ENCODE measurements at places on chromosomes 1 and 21.

- no peak for DNase-seq
Measured at GRCh38 chr1:2469103-2469940, 6.8 kb upstream of the PLCH2 start.

- peak; percentile 42 for DNase-seq
Measured at GRCh38 chr1:79497193-79497773, 490.8 kb upstream of the ADGRL4 start.

- no peak for DNase-seq
Measured at GRCh38 chr1:198656500-198656932, 17.7 kb downstream of the PTPRC start.

GRCh38 chr1:3454811-3455618, 550 bp downstream of the ARHGEF16 start:
- DNase-seq, result peak; percentile 74

- DNase-seq, result no peak
Measured at GRCh38 chr21:46128933-46129571, 26.3 kb downstream of the FTCD start.

DNA sequence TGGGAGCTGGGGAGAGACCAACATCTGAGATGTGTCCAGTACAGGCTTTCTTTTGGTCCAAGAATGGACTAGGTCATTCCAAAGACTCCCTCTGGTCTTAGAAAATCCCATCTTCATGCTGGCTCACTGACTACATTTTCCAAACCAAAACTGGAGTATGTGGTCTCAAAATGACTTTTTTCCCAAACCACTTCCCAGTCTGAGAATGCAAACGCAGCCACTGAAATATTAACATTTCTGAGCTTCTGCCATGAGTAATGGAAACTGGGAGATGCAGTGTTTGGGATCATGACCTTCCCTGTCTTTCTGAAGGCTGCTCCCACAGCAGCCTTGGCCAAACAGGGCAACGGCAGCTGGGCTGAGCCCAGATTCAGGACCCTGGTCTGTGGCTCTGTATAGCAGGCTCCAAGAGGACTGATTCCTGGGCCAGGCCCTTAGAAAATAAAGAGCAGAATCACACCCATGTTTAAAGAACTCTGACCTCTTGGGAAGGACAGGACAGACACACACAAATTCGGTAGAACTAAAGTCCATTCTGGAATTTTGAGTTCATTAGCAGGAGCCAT, 62.1 kb upstream of the CNTN2 start:
- no peak for DNase-seq

DNA sequence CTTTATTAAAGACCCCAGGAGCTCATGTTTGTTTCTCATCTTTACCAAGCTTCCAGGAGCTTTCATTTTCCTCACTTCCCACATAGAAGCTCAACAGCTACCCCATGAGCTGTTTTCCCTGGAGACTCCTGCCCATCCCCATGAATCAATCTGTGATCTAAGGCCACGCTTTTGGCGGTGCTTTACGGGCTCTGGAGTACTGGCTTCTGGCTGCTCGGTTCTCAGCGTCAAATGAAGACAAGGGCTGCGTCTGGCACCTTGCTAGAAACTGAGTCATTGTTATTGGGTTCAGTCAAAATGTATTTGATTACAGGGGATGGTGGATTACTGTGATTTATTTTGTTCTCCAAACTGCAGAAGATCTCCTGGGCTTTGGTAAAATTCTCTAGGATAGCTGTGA, 39.9 kb downstream of the ACP6 start:
- no peak for DNase-seq

GRCh38 chr1:232248276-232248820, 381.6 kb downstream of the SIPA1L2 start:
- peak; percentile 46 for DNase-seq

DNA sequence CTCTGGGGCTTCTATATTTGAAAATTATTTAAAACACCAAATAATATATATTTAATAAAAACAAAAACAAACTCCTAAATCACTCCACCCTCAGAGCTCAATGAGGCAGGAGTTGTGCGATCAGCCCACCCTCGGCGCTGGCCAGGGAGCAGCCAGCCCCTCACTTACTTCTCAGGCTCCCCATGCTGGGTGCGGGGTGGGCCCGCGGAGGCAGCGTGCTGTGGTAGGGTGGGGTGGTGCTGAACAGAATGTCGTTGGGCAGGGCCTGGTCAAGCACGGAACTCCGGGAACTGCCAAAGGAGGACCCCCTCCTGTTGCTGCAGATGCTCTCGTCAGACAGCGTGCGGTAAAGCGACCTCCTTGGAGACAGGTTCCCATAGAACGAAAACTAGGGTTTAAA, 204.5 kb downstream of the SIPA1L2 start:
- DNase-seq, result no peak

DNA sequence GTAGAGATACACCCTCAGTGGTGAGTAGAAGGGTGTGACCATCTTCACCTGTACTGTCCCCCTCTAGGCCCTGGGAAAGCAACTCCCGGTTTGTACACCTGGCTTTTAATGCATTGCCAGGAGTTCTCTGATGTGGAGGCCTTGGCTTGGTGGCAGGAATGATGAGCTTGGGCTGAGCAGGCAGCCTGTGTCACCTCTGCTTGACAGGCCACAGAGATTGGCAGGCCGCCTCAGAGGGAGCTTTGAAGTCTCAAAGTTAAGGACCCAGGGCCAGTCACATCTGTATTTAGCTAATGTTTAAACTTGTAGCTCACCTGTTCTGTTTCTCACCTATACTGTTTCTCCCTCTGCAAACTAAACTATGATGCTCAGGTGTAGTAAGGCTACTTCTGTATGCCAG, 28.5 kb downstream of the HUNK start:
- DNase-seq, result no peak

- no peak for DNase-seq
Measured at GRCh38 chr1:118084400-118084799, 100.6 kb downstream of the SPAG17 start.

- peak; percentile 73 for DNase-seq
Measured at GRCh38 chr1:41483001-41483850, 1.3 kb downstream of the EDN2 start.

GRCh38 chr1:61079898-61080336, 2.4 kb upstream of the NFIA start:
- DNase-seq, result peak; percentile 72

DNA sequence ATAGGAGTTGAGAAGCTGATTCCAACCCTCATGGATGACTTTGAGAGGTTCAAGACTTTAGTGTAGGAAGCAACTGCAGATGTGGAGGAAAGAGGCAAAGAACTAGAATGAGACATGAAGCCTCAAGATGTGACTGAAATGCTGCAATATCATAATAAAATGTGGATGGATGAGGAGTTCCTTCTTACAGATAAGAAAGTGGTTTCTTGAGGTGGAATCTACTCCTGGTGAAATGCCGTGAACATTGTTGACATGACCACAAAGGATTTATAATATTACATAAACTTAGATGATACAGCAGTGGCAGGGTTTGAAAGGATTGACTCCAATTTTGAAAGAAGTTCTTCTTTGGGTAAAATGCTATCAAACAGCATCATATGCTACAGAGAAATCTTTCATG, 28.8 kb downstream of the LTN1 start:
- no peak for DNase-seq

GRCh38 chr1:180119837-180120236, 34.8 kb upstream of the QSOX1 start:
- no peak for DNase-seq

DNA sequence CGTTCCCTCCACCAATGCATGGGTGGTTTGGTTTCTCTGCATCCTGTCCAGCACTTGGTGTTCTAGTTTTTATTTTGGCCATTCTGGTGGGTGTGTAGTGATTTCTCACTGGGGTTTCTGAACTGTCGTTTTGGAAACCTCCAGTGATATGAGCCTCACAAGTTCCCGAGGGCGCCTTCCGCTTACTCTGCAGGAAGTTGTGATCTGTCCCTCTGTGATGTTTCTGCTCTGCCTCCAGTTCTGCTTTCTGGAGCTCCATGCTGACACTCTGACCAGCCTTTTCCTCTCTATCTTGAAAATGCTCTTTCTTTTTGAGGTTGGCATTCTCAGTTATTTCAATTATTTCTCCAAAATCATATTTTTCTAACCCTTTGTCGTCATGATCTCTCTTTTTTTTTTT, 111.6 kb downstream of the PLD5 start:
- no peak for DNase-seq

DNA sequence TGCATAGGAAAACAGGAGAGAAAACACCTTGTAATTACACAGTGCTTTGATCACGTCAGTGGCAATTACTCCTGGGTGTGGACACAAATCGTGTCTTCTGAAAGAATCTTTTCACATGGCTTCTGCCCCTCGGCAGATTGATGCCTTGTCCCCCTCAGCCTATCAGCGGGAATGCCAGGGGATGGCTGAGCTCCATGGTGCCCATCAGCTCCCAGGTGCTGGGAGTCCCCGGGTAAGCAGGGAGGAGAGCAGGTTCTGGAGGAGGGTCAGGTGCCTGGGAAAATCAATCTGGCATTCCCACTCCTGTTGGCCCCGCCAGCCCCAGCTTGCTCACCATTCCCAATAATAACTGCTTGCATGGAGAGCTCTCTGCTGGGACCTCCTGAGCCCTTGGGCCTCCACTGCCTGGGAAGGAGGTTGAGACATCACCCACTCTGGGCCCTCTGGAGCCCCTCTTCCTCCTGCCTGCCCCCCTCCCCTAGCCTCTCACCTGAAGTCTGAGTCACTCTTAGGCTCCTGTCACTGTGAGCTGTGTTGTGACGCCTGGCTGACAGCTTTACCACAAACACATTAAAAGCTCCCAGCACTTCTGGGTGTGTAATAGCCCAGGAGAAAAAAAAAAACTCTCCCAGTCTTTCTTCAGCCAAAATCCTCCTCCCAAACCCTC, 4.9 kb downstream of the CAMK2N1 start:
- no peak for DNase-seq

GRCh38 chr21:42533963-42534355, 20.3 kb downstream of the SLC37A1 start:
- no peak for DNase-seq

DNA sequence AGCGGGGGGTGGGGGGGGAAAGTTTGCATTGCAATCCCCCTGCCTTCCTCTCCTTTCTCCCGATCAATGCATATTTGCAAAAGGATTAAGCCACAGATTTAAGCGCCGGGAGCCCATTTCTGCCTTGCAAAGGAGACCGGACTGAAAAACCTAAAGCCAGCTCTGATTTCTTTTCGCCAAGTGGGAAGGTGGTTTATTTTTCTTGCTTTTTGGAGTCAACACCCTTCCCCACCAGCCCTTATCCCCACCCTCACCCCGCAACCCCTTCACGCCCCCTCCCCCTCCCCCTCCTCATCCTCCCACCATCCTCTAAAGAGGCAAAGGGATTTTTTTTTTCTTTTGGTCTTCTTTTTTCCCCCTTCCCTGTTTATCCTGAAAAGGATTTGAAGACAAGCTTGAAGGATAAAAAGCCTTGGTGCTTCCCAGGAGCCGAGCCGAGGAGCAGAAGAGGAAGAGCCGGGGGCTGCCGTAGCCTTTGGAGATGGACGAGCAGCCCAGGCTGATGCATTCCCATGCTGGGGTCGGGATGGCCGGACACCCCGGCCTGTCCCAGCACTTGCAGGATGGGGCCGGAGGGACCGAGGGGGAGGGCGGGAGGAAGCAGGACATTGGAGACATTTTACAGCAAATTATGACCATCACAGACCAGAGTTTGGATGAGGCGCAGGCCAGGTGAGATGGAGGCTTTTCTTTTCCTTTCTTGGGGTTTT, 513 bp downstream of the PBX1 start:
- peak; percentile 58 for DNase-seq

GRCh38 chr1:157347506-157347905, 204.8 kb downstream of the FCRL5 start:
- no peak for DNase-seq

GRCh38 chr21:36125512-36126207, 9.2 kb upstream of the CBR3 start:
- peak; percentile 60 for DNase-seq

- DNase-seq, result no peak
Measured at GRCh38 chr1:65189576-65190115, 41.6 kb downstream of the AK4 start.

GRCh38 chr1:3251099-3251806, 182.2 kb downstream of the PRDM16 start:
- no peak for DNase-seq

GRCh38 chr21:41133874-41134522, 34.0 kb upstream of the BACE2 start:
- peak; percentile 61 for DNase-seq

GRCh38 chr1:113895098-113895497, 7.7 kb upstream of the BCL2L15 start:
- no peak for DNase-seq

DNA sequence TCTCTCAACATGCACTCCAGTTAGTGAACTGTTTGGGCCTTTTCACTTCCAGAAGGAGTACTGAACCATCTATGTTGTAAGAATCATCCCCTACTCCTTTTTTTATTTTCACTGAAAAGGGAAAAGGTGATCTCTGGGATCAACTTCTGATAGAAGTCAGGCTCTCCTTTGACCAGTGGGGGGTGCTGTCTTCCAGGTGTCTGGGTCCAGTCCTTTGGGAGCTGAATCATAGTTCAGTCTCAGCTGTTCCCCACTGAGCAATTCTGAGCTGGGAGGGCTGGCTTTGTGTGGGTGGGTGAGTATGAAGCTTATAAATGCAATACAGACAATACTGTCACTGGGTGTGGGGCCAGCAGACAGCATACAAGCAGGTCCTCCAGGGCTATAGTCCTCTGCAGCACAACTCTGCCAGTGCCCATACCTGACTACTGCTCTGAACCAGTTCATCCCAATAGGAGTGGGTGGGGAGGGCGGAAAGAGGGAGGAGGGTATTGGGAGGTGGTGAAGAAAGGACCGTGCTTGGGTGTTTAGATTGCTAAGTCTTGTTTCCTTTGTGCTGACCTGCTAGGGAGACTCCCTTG, 12.5 kb upstream of the SARS1 start:
- DNase-seq, result peak; percentile 56

- DNase-seq, result peak; percentile 74
Measured at GRCh38 chr1:94025383-94026340, 95.3 kb downstream of the ABCA4 start.

DNA sequence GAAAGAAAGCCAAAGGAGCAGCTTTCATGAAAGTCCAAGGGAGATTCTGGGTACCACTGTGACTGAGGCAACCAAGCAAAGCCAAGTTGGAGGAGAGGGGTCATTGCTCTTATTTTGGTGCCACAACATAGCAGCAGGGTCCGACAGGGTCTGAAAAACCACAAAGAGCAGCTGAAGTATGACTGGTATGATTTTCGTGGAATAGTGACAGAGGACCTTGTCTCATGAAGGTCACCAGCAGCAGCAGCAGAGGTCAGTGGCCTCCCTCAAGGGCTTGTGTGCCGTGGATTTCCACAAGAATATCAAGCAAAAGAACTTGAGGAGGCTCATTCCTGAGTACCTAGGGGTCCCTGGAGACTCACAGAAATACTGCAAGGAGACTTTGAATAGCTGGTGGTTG, 160.9 kb upstream of the SYT6 start:
- DNase-seq, result no peak

- DNase-seq, result no peak
Measured at GRCh38 chr1:207474210-207474609, 20.1 kb downstream of the CR2 start.
